ELF-1 (cell line): ENCODE measurements at places on chromosomes 11 and 22.

- DNase-seq = no peak
These were observed 178.2 kb upstream of the ZC3H12C start for GRCh38 chr11:109914809-109915653.

DNA sequence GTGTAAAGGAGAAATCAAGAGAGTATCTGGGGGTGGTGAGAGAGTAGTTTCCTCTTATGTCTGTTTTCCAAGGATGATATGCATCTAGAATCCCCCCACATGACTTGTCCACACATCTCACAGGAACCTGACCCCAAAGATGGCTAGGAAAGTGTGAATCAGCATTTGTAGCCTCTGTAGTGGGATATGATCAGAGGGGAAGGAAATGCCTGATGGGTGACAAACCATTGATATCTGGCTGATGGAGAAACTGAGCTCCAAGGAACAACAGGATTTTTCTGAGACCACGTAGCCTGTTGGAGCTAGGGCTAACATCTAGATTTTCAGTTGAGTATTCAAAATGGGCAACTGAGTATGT, 369.4 kb downstream of the DDX10 start:
- DNase-seq = no peak

DNA sequence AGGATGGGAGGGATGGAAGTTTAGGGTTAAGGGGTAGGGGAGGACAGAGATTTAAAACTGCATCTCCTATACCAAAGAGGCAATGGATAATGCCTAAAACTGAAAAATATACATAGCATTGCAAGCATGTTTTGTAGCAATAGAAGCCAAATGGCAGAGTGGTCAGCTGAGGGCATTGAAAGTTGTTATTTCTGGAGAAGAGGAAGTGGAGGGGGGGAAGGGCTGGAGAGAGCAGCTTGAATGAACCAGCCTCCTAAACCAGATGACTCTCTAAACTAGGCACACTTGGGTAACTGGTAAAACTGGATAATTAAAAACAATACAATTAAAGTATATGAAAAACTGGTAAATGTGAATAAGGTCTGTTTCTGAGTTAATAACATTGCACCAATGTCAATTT, 70.3 kb upstream of the TP53I11 start:
- no peak for DNase-seq

- no peak for DNase-seq
These were observed 103.2 kb downstream of the XKR3 start for GRCh38 chr22:16721961-16722360.

- no peak for DNase-seq
These were observed 453.5 kb downstream of the LRRC4C start for GRCh38 chr11:41005986-41006385.

GRCh38 chr11:108144615-108145014, 23.2 kb downstream of the ACAT1 start:
- DNase-seq = no peak

- no peak for DNase-seq
These were observed 7.1 kb downstream of the IL17RA start for GRCh38 chr22:17091851-17092250.

DNA sequence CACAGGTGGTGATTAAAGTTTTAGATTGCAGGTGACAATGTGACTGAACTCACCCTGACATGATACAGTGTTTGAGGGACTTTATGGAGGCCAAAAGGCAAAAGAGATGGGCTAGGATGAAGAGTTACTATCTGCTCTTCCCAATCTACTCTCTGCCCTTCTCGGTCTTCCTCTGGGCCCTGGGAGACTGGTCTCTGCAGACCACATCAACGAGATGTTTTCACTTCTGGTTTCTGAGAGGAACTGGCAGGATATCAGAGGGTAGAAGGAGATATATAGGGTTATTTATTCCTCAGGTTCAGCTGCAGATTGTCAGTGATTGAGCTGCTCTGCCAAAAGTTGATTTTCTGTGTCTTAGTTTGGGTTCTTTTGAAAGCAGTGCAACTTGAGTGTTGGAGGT, 32.4 kb upstream of the CD44 start:
- DNase-seq = no peak

DNA sequence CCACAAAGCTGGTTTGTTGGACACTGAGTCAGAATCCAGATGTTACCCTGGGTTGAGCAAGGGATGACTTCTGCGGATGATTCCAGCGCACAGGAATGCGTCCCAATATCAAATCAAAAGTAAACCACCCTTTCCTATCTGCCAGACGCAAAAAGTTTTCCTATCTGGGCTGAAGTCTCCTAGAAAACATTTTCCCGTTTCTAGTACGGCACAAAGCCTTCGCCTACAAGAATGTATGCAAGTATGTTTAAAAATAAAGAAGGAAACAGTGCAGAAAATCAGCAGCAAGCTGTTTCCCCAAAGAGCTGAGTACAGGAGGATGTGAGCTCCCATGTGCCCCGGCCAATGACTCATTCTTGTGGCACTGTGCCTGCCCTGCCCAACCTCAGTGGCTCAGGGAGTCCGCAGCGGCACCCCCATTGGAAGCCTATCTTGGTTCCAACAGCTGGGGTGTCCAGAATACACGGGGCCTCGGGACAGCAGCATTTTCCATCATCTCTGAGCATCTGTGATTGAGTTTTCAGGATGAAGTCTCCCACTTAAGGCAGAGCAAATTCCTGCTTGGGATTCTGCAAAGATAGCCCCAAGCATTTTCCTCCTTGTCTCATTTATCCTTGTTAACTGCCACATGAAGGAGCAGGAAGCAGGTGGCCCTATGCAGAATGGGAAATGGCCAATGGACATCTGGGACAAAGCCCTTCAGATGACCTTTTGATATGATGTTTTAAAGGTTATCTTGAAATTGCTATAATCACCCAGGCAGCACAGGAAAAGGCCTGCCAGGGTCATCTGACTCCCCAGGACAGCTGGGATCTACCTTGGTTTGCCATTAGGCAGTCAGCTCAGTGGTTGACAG, 17.5 kb downstream of the KCNJ5 start:
- peak; percentile 37 for DNase-seq

DNA sequence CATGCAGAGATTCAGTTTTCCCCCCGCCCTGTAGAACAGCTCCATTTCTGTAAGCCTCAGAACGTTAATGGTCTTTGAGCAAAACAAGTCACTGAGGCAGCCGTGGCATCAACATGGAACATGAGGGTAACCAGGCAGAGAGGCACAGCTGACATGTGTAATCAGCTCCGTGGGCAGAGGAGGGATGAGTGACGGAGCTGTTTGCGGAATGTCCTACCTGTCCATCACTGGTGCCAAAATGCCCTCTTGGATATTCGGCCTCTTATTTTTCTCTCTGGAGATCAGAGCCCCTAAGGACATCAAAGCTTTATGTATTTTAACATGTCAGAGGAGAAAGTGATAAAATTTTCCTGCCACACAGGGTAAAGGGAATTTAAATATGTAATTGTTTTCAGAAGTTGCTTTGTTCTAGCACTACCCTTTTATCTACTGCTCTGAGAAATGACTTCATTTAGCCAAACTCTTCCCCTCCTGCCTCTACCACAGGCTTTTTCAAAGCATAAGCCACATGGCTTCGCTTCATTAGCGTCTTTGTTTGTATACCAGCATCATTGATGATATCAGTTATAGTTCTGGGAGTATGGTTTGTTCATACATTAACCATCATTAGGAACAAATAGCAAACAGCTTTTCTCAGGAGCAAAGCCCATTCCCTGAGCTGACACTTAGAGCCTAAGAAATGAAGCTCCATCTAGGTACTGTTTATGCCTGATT, 32.9 kb downstream of the C11orf71 start:
- DNase-seq = no peak

GRCh38 chr22:31695423-31695822, 33.4 kb upstream of the PISD start:
- no peak for DNase-seq

DNA sequence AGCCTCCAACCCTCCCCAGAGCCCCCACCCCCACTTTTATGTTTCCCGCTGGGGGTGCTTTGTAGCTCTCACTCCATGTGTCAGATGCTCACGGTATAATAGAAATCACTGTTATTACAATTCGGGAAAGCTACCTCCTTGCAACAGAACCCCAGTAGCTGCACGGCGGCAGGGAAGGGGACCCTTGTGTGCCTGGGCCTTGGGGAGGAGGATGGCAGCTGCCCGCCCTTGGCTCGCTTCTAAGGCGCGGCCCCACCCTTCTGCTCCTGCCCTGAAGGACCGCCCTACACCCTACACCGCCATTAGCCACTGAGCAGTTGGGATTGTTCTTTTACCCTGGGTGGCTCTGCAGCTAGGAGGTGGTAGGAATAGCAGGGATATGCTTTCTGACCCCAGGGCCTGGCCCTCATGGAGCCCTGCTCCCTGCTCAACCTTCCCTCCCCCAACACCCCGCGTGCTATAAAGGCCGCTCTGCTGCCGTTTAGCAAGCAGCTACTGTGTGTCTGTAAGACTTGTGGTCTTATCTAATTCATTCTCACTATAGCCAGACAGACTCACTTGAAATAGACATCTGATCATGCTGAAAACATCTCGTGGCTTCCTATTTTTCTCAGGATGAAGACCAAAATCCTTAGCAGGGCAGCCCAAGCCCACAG, 219.7 kb downstream of the CEP164 start:
- peak; percentile 46 for DNase-seq

- DNase-seq = peak; percentile 89
These were observed 168.9 kb upstream of the CHORDC1 start for GRCh38 chr11:90391756-90392155.

- no peak for DNase-seq
These were observed 534.3 kb downstream of the ETS1 start for GRCh38 chr11:128052912-128053641.

GRCh38 chr11:112655371-112655770, 305.8 kb upstream of the NCAM1 start:
- no peak for DNase-seq

- no peak for DNase-seq
These were observed 2.9 kb downstream of the IFITM5 start for GRCh38 chr11:296171-297050.
